ENCODE measurements at places on chromosomes 16 and 17.

- DNase-seq, result no peak
These were observed 47.0 kb downstream of the TNFRSF13B start for GRCh38 chr17:16924696-16925440.

GRCh38 chr17:82917699-82918345 is 78.0 kb upstream of the ZNF750 start:
- DNase-seq, result no peak

DNA sequence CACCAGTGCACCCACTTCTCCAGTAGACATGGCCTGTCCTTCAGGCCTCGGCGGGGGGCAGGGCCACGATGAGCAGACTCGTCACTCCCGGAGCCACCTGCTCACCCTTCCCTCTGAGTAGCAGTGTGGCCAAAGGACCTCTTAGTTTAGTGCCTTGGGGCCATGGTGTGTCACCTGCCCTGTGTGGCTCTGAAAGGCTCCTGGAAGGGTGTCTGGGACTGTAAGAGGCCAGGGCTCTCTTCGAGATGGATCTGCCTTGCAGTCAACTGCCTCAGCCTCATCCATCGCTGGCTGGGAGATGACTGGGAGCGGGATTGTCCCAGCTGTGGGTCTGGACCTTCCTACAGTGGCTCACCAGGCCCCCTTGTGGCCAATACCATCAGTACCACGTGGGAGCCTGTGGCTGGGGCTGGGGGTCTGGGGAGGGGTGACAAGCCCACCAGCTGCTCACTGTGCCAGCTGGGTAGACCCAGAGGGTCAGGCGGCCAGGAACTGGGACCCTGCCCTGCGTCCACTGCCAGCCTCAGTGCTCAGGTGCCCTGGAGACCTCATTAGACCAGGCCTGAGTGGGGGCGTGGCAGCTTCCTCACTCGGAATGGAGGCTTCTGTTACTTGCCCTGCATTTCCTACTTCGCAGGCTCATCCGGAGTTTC is 133.4 kb downstream of the OR1D5 start:
- DNase-seq, result no peak

GRCh38 chr16:87854053-87854906 is 15.0 kb downstream of the SLC7A5 start:
- DNase-seq, result no peak

- no peak for DNase-seq
These were observed 1.2 kb downstream of the ATP6V0A1 start for GRCh38 chr17:42459801-42460281.

DNA sequence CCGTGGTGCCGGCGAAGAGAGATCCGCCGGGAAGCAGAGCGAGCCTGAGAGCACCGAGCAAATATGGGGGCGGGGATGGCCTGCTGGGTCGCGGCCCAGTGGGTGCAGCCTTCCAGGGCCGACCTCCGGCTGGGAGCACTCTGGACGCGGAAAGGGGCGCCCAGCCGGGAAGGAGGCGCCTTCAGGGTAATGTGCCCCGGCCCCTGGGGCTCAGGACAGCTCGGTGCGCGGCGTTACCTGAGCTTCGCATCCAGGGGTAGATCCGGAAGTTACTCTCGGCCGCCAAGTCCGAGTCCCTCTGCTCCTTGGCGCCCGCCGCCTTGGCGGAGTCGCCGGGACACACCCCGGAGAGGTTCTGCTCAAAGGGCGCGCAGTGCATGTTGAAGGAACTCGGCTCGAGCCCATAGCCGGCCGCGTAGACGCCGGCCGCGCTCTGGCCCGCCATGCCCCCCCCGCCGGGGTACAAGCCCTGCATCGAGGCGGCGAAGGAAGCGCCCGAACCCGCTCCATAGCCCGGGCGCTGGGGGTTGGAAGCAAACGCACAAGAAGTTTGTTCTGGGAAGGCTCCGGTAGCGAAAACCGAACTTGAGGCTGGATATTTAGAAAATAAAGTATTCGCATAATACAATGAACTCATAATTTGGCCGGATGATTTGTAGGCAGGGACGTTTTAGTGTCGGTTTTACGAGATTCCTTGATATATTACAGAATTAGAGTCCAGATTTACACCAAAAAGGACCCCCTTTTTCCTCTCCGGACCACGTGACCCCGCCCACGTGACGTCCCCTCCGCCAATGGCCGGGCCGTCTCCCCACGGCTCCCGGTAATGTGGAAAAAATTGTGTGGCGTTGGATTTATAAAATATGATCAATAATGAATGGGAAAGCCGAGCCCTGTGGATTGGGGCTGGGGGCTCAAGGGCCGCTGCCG is at the start of gene HOXB7:
TSS of gene HOXB7 (minus strand) at position 736 of the 930 bp plus-strand sequence. CDS start at position 637, 99 bp downstream.
- peak; percentile 70 for DNase-seq

DNA sequence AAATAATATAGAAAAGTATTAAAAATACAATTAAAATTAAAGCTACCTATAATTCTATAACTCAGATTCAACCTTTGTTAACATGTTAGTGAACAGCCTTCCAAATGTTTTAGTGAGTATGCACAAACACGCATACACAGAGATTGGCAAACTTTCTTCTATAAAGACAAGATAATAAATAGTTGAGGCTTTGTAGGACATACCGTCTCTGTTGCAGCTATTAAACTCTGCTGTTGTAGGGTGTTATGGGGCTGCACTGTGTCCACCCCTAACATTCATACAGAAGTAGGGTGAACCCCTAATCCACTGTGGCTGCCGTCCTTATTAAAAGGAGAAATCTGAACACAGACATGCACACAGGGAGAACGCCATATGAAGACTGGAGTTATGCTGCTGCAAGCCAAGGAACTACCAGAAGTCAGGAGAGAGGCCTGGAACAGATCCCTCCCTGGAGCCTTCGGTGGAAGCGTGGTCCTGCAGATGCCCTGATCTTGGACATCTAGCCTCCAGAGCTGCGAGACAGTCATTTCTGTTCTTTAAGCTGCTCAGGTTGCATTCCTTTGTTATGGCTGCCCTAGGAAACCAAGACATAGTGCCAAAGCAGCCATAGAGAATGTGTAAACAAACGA is 383.2 kb downstream of the GRIN2A start:
- DNase-seq, result no peak

- DNase-seq, result no peak
These were observed 41.1 kb downstream of the KIAA0753 start for GRCh38 chr17:6599364-6599763.

DNA sequence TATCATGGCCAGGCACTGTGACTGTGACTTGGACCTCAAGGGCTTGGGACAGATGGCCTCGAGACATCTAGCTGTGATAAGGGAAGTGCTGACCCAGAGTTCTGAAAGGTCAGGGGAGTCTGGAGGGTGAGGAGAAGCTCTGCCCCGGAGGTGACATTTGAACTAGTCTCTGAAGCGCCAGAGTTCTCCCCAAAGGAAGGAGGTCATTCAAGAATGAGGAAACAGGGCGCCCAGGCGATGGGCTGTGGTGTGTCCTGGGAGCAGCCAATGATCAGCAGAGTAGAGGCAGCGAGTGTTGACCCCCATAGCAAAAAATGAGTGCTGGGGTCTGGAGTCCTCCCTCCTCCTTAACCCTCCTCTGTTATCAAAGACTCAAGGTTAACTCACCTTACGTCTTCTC is 4.9 kb downstream of the STARD3 start:
- DNase-seq, result no peak

DNA sequence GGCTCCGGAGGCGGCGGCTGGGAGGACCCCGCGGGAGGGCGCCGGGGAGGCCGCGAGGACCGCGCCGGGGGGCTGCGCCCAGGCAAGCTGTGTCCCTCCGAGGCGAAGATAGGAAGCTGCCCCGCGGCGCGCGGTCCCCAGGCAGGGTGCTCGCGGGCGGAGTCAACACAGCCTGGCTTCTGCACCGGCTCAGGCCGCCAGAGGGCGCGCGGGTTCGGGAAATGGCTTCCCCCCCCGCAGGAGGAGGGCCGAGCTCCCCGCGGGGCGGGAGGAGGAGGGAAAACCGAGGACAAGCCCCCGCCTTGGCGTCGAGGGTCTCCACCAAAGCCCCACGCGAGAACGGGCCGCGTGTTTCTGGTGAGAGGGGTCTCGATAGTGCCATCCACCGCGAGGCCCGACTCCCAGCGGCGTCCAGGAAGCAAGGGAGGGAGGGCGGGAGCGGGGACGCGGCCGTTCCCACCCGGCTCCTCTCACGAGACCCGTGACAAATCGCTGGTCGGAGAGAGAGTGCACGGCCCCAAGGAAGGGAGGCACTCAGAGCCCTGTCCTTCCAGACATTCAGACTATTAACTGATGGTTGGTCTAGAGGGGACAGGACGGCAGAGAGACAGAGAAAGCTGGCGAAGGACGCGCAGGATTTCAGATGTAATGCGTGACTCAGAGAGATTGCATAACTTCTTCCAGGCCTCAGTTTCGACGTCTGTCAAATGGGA is 64.4 kb upstream of the DNAJA2 start:
- peak; percentile 43 for DNase-seq

- DNase-seq, result no peak
These were observed 332.0 kb upstream of the MAF start for GRCh38 chr16:79932572-79932971.

GRCh38 chr16:15033309-15033707 is 22.6 kb downstream of the NTAN1 start:
- no peak for DNase-seq

DNA sequence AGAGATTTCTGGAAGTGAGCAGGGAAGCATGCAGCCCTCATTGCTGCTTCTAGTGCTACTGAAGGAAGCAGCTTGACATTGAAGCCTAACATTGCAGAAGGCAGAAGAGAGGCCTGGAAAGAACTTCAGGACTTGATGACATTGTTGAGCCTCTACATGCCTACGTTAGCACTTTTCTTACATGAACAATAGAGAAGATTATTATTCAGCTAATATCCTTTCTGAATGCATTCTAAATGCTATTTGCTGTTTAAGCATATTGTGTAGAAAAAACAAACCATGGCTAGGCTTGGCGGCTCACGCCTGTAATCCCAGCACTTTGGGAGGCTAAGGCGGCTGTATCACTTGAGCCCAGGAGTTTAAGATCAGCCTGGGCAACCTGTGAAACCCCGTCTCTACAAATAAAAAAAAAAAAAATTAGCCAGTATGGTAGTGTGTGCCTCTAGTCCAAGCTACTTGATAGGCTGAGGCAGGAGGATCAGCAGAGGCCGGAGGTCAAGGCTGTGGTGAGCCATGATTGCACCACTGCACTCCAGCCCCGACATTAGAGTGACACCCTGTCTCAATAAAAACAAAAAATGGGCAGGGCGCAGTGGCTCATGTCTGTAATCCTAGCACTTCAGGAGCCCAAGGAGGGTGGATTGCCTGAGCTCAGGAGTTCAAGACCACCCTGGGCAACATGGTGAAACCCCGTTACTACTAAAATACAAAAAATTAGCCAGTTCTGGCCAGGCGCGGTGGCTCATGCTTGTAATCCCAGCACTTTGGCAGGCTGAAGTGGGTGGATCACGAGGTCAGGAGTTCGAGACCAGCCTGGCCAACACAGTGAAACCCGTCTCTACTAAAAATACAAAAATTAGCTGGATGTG is 2.2 kb upstream of the AURKB start:
- no peak for DNase-seq

GRCh38 chr16:77594057-77594456 is 128.3 kb upstream of the NUDT7 start:
- DNase-seq, result no peak

- no peak for DNase-seq
These were observed 8.6 kb upstream of the TEX19 start for GRCh38 chr17:82350182-82351030.

GRCh38 chr17:72879877-72880276 is 212.6 kb downstream of the SLC39A11 start:
- no peak for DNase-seq

DNA sequence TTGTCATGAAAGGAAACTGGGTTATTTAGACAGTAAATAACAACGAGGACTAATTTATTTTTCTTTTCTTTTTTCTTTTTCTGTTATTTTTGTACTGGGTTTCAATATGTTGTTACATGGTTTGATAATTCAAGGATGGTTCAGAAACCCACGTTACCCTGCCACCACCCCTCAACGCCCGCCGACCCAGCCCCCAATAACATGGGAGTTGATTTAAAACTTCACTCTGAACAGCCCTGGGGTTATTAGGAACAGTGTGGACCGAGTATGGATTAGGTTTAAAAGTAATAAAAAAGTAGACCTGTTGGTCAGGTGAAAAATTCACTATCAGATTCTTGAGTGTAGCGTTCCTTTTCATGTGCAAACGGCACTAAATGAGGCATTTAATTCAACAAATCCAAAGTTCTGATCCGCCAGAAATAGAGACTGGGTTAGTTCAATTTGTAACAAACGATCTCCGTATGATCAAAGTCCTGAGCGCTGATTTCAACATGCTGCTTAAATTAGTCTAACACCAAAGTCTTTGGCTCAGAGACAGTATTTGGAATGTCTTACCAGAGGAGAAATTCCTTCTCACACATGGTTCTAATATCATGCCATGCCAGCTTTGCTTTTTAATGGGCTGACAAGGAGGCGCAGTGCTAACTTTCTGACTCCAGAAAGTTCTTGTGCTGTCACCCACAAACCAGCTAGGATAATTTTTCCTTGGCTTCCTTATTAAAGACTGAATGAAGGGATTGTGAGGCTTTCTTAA is 173.1 kb upstream of the IRX3 start:
- no peak for DNase-seq

- DNase-seq, result no peak
These were observed 35.7 kb downstream of the MYH13 start for GRCh38 chr17:10337136-10337535.

- DNase-seq, result no peak
These were observed 215.1 kb upstream of the GSE1 start for GRCh38 chr16:85398050-85398451.

GRCh38 chr16:11609474-11610120 is 22.9 kb upstream of the LITAF start:
- DNase-seq, result no peak

GRCh38 chr16:23182206-23182678 is 303 bp upstream of the SCNN1G start:
- DNase-seq, result peak; percentile 18

DNA sequence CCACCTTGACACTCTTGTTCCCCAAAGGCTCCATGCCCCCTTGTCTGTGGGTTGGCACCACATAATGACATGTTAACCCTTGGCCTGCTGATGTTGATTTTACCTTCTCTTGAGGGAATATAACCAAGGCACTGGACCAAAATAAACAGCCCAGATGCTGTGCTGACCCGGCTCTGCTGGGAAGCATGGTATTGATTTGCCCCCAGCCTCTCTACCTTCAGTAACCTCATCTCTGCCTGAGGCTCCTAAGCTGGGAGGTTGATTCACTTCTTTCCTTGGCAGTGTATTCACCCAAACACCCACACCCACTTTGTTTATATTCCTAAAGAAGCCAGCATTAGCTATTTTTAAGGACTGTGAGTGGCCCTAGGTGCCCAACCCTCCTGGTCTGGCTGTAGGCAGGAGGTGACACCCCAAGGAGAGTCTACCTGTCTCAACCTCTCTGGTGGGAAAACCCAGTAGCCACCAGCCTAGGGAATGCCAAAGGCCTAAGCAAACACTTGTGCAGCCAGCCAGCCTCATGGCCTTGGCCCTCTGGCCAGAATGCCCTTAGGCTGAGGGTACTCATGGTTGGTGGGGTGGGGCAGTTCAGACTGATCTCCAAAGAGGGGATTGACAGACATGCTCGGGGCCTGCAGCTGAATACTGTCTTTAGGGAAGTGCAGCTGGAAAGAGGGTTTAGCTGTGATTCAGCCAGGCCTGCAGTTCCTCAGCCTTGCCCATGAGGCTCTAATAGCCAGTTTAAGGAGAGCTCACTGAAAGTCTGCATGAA is 42.7 kb downstream of the GNAO1 start:
- DNase-seq, result no peak
